ENCODE measurements at places on chromosomes 2 and 18.

DNA sequence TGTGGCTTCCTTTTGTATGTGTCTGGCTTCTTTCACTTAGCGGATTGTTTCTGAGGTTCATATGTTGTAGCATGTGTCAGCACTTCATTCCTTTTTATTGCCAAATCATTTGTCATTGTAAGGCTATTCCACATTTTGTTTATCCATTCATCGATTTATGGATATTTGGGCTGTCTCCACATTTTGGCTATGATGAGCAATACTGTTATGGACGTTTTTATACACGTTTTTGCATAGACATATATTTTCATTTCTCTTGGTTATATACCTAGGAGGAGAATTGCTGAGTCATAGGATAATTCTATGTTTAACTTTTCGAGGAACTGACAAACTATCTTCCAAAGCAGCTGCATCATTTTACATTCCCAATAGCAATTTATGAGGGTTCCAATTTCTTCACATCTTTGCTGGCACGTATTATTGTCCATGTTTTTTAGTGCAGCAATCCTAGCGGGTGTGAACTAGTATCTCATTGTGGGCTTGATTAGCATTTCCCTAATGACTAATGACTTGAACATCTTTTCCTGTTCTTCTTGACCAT is 48.1 kb upstream of the TBC1D8 start:
- no peak for DNase-seq

- peak; percentile 36 for DNase-seq
Measured at GRCh38 chr2:105775809-105776559, 31.3 kb downstream of the NCK2 start.

DNA sequence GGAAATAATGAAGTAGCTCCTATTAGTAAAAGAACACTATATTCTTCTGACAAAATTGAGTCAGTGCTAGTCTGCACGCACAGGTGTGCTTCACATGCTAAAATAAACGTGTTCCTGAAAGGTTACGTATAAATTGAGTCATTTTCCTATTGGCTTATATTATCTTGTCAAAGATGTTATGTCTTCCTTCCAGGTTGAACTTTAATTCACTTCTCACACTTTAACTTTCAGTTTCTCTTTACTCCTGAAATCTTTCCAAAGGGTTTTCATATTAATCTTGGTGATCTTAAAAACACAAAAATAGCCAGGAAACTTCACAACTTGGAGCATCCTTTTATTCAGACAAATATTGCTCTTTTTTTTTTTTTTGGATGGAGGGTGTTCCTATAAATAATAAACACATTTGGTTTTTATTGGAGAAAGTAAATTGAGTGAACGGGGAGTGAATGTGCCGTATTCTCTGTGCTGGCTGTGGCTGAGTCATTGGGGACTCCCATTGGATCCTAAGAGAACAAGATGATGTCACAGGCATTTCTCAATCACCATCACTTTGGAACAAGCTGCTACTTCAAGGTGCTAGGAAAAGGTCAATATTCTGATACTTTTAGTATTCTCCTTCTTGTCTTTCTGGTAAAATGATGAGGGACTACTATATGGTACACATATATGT is 150.2 kb upstream of the SPATS2L start:
- no peak for DNase-seq

DNA sequence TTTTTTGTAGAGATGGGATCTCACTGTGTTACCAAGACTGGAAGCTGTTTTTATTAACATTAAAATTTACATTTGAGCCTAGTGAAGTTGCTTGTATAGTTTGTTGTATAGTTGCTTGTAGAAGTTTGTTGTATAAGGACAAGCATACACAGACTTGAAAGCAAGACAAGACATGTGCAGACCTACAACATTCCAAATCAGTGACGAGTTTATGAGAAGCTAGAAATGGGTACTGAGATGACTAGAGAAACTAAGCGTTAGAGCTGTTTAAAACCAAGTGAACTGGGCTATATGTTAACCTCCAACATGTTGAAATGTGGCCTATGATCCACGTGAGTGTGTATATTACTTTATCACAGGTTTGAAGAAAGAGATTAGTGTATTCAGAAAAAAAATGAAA is 39.1 kb downstream of the ABCB11 start:
- DNase-seq: no peak

DNA sequence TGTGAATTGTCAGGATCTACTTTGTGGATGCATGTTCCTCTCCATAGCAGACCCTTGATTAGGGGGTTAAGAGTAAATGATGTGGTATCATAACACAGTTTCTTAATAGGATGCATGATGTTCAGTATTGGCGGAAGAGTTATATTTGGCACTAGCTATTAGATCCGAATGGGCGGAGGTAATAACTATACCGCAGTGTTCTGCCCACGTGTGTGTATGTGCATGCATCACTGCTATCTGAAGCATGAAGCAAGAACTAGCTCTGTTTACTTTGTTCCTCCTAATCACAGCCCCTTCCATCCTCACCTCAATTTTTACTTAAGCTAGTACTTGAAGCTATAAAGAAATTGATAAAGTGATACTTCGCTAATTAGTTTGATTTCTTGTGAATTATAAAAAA is 159.6 kb upstream of the NOSTRIN start:
- DNase-seq: no peak

- no peak for DNase-seq
Measured at GRCh38 chr2:145379934-145380333, 860.0 kb upstream of the ZEB2 start.

DNA sequence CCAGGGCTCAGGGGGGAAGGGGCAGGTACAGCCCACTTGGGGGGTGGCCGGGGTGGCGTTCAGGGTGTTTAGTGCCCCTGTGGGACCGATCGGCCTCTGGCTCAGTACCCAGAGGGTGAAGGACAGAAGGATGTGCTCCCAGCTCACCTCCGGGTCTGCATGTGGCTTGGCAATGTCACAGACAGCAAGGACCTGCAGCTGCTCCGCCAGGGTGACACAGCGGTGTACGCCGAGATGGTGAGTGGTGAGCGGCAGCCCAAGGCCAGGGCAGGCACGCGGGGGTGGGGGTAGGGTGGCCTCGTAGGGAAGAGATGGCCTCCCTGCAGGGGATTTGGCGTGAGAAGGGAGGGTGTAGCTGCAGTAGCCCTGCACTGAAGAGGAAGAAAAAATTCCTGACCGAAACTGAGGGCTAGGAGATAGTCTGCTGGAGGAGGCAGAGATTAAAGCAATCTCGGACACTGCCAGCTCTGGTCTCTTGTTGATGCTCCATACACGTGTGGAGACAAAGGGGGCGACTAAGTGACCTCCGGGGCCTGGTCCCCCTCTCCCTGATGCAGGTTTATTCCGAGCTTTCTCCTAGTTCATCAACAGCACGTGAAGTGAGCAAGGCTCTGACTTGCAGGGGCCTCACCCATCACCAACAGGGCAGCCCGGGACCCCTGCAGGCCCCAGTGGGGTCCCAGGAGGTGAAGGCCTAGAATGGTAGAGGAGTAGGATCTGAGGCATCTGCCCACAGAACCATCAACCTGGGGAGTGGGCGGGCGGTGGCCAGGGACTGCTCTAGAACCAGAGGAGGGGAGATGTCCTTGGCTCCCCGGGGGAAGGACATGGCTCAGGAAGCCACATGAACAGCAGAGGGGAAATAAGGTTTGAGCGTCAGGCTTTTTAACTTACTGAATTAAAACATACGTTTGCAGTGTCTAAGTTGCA is 45.4 kb downstream of the FER1L5 start:
- no peak for DNase-seq

- DNase-seq: no peak
Measured at GRCh38 chr18:12057419-12058039, 36.1 kb upstream of the ANKRD62 start.

DNA sequence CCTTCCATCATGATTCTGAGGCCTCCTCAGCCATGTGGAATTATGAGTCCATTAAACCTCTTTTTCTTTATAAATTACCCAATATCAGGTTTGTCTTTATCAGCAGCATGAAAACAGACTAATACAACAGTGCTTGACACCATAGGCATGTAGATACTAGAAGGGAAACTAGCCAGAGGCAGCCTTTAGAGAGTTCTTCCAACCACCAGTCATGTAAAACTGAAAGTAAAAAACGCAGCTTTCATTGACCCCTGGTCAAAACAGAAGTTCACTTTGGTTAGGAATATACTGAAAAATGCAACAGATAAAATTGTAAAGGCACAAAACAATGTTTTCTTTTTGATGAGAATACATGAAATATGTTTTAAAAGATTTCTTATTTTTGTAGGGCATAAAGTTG is 122.8 kb upstream of the L3MBTL4 start:
- peak; percentile 10 for DNase-seq

GRCh38 chr2:120396013-120396860 is 50.3 kb downstream of the INHBB start:
- DNase-seq: no peak

- DNase-seq: no peak
Measured at GRCh38 chr2:53568469-53568868, 199.1 kb upstream of the CHAC2 start.

DNA sequence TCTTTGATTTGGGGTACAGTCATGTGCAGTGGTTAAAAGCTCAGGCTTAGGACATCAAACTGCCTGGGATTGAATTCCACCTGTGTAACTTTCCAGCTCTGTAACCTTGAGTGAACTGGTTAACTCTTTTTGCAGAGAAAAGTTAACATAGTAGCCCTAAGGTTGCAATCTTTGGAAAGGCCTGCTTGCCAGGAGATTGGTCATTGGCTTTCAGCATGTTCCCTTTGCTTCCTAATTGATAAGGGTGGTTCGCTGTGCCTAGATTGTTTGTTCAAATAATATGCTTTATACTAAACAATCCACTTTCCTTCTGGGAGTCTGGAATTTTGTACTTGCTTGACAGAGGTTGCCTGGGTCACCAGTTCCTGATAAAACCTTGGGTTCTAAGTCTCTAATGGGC is 86.8 kb downstream of the PIK3C3 start:
- DNase-seq: no peak

- DNase-seq: peak; percentile 7
Measured at GRCh38 chr2:108184419-108184818, 55.3 kb upstream of the SULT1C3 start.

DNA sequence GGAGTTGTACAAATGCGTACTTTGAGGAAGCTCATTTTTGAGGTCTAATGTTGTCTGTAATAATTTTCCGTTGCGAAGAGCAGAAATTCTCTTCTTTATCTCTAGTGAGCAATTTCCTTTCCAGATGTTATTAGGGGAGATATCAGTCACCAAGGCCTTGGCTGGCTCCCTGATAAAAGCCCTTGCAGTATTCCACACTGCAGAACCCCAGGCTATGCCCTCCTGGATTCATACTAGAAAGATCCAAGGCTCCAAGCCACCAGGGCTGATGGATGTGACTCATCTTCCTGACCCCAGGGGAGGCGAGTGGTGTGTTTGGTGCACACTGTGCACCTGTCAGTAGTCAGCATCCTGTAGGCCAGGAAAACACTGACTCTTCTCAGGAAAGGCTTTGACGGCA is 34.7 kb downstream of the INO80C start:
- no peak for DNase-seq

DNA sequence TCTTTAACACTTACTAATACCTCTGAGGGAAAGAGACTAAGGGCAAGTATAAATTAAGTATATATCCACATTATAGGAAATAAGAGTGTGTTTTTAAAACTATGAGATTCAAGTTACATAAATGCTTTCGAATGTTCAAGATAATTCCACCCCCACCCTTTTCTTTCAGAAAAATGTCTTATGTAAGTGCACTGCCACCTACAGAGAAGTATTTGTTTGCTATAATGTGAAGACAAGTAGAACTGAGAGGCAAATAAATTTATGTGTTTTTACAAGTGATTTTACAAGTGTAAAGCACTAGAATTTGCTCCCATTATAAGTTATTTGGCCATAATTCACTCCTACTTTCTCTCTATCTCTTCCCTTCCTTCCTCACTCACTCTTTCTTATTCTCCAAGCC is 99.9 kb upstream of the CRACDL start:
- no peak for DNase-seq

- DNase-seq: no peak
Measured at GRCh38 chr2:184186436-184186835, 411.9 kb upstream of the ZNF804A start.

DNA sequence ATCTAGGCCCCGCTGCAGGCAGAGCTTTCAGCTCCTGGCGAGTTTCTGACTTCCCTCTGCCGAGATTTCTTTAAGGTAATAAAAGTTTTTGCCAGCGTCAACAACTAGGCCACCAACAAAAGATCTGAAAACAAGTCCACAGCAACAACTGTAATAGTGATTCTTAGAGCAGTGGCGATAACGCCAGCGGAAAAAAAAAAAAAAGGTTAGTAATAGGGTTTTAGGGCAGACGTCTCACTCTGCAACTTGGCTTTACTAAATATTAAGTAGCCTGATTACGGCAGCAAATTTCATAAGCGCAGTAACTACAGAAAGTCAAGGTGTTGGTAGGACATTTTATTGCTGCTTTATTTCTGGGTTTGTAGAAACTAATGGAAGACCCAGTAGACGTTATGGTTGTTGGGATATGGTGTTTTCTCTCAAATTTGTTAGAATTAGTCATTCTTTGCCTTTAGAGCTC is 481 bp downstream of the SLC30A6 start:
- DNase-seq: no peak

GRCh38 chr2:207166349-207167098 is 776 bp upstream of the KLF7 start:
- DNase-seq: peak; percentile 85

DNA sequence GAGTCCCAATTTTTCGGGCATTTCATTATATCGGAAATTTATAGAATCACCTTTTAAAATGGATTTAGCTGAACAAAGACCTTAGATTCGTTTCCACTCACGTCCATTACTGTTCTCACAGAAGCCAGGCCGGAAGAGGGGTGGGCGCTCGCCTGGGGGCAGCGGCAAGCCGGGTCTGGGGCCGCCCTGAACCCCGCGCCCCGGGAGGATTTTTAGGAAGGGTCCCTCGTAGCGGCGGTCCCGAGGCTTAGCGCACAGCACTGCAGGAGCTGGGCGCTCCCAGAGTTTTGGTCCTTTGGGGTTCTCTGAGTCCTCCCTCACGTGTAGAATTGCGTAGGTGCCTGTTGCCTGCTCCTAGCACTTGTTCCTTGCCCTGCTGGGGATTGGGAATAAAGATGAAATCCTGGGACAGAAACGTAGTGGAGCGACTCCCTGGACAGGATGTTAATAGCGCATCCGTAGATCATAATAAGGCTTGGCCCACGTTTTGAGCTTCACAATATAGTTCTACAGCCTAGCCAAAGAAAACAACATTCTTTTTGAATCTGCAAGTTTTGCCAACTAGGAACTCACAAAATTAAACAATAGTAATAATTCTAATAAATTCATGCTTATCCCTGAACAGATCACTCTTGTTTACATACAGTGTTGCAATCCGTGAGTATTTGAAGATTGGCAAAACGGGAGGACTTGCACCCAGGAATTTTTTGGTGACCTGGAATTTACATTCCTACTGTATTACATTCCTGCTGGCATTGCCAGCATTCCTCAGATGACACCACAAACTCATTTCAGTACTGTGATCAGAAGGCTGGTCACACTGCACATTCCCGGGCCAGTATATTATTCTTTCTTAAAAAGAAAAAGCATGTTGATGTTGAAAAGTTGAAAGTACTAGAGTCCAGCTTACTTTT is 875 bp downstream of the C18orf63 start:
- DNase-seq: no peak
